ENCODE measurements at places on chromosomes 3 and 15. TPM values are rescaled to one million over a fixed set of nuclear protein-coding genes. Genes with fewer than 3 reads are reported as not detected.

The CFAP44 gene
- 35.8 TPM for total RNA-seq

The CADM2 gene
- total RNA-seq: 0.85 TPM

The EFCC1 gene
- total RNA-seq: under 0.01 TPM

The GREM1 gene
- total RNA-seq: 84.7 TPM

The KNL1 gene
- total RNA-seq: 2.5 TPM

The SLC22A13 gene
- 0.58 TPM for total RNA-seq

The MASP1 gene
- total RNA-seq: 6.2 TPM

The ANAPC13 gene
- 140 TPM for total RNA-seq

The UQCRC1 gene
- total RNA-seq: 423 TPM

The TRH gene
- under 0.01 TPM for total RNA-seq

The NPAP1 gene
- not detected for total RNA-seq

The GOLGA8S gene
- not detected for total RNA-seq

The C3orf85 gene
- total RNA-seq: not detected

The CCR8 gene
- total RNA-seq: not detected

The PDHB gene
- total RNA-seq: 104 TPM

The SV2B gene
- not detected for total RNA-seq

The THAP10 gene
- 3.4 TPM for total RNA-seq

The GOLGA6B gene
- total RNA-seq: not detected

The RTP3 gene
- not detected for total RNA-seq

The SYNPR gene
- total RNA-seq: not detected

The OR5H1 gene
- not detected for total RNA-seq

The PRKCD gene
- 1.7 TPM for total RNA-seq

The CEP97 gene
- total RNA-seq: 11.6 TPM

The IMPG2 gene
- total RNA-seq: under 0.01 TPM

The PLCL2 gene
- 14.7 TPM for total RNA-seq

The LRRC58 gene
- 26.3 TPM for total RNA-seq

The ACKR4 gene
- 6.8 TPM for total RNA-seq

The SENP8 gene
- total RNA-seq: 2.0 TPM

The KIF9 gene
- 1.7 TPM for total RNA-seq

The COL8A1 gene
- 248 TPM for total RNA-seq

The STRA6 gene
- total RNA-seq: 2.5 TPM

The TERC gene
- total RNA-seq: 580 TPM

The ACAD9 gene
- total RNA-seq: 31.9 TPM

All from regular cardiac myocyte (primary cell).